Activated effector memory CD4-positive, alpha-beta T cell treated with Interleukin-2 at 50 U/mL for 16 hours (primary cell): ENCODE measurements at places on chromosomes 7 and 10.

GRCh38 chr7:139720186-139720585 is 57.6 kb downstream of the HIPK2 start:
- DNase-seq = no peak

DNA sequence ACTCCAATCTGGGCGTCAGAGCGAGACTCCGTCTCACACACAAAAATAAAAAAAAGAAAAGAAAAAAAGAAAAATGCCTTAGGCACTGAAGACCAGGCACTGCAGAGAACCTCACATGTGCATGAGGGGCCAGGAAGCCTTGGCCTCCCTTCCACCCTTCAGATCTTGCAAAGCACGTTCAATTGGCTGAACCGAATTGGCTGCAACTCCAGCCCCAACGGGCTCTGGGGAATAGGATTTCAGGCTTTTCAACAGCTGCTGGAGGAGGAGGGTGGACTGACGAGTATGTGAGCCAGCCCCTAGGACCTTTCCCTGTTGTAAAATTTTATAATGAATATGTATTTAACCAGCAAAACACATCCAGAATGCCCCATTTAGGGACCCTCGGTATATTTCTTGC is 16.7 kb downstream of the TMEM120A start:
- no peak for DNase-seq

DNA sequence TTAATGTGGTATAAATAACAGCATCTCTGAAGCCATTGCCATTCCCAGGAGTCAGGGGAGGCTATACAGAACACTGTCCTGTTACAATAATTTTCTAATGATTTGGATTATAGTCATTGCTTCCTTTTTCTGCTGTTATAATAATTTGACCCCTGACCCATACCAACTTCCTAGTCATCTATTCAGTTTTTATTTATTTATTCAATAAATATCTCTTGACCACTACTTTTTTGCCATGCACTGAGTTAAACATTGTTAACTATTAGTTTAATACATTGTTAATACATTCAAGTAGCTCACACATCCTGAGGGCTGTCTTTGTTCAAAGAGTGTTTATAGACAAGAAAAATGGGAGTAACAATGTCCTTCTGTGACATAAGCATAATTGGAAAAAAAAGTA is 235.5 kb upstream of the MEOX2 start:
- DNase-seq = no peak

- peak; percentile 4 for DNase-seq
Observed at GRCh38 chr10:62433181-62433692, 59.1 kb downstream of the ZNF365 start.

- DNase-seq = no peak
Observed at GRCh38 chr10:86375204-86375603, 8.6 kb upstream of the GRID1 start.

DNA sequence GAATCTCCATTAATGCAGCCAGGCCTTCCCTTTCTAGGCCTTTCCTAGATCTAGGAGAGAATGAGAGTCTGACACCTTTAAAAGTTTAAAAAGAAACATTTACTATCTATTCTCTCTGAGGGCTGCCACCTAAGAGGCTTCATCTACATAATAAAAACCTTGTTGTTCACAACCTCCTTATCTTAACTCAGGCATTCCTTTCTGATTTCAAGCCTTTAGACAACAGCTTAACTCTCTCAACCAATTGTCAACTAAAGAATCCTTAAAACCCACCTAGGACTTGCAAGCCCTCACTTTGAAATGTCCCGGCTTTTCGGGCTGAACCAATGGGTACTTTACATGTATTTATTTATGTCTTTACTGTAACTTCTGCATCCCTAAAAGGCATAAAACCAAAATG is 64.3 kb upstream of the RET start:
- DNase-seq = no peak

DNA sequence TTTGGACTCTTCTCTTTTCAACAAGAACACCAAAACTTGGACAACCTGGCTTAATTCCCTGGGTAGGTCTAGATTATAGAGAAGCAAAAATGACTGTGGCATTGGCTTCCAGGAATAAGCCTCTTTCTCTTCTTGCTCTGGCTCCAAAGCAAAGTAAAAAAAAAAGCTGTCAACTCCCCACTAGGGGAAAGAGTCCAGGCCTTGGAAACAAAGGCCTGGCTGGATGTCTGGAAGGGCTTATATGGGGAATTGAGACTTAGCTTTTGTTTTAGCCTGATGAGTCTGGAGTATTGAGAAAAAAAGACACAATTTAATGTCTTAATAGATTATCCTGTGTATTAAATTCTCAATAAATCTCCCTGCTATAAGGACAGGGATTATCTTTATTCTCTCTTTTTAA is 300.6 kb downstream of the SORCS3 start:
- no peak for DNase-seq

- DNase-seq = no peak
Observed at GRCh38 chr7:114414156-114415063, at the start of gene FOXP2. FOXP2 (plus strand) TSS chr7:114414815; CDS start chr7:114426512, 11,697 bp downstream.

- DNase-seq = no peak
Observed at GRCh38 chr10:109976681-109977080, 31.1 kb upstream of the ADD3 start.

GRCh38 chr7:151306860-151307259 is 34.8 kb upstream of the NUB1 start:
- no peak for DNase-seq

DNA sequence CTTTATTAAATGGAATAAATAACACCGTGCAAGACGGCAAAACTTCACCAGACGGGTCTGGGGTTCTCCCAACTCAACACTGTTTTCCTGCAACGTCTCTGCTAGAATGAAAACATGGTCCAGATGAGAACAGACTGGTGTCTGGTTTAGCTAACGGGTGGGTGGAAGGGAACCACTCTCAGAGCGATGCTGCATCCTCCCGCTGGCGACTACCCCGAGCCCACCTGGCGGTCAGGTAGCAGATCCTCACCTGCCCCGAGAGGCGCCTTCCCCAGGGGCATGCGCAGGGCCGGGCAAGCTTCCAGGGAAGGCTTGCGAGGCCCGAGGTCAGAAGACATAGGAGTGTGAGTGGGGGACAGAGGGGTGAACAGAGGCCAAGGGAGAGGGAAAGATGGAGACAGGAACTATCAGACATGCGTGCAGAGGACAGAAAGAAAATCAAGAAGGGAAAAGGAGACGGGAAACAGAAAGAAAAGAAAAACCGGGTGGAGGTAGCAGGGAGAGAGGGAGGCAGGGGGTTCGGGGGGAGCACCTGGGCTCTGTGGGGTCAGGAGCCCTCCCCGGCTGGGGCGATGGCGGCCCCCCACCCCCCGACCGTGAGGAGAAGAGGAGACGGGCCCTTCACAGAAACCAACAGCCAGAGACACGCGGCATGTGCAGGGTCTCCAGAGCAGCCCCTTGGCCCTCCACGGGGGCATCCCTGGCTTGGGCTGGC is 222.0 kb downstream of the MAD1L1 start:
- DNase-seq = no peak

DNA sequence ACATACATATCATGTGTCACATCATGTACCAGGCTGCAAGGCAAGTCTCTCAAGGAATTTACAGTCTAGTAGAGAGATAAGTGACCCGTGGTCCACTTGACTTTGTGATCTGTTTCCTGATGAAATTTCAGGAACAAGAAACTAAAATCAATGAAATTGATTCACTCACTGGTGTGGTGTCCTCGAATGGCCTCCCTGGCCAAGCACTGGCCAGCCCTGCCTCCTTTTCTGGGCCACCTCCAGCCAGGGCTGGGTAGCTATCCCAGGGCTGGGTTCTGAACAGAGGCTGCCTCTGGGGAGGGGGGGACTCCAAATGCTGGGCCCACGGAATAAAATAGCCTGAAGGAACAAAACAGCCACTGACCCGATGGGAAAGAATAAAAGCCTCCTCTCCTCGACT is 182.2 kb downstream of the HERPUD2 start:
- DNase-seq = no peak

- no peak for DNase-seq
Observed at GRCh38 chr7:116395141-116395791, 104.3 kb upstream of the CAV2 start.
